ENCODE measurements at places on chromosomes 3 and 15.

DNA sequence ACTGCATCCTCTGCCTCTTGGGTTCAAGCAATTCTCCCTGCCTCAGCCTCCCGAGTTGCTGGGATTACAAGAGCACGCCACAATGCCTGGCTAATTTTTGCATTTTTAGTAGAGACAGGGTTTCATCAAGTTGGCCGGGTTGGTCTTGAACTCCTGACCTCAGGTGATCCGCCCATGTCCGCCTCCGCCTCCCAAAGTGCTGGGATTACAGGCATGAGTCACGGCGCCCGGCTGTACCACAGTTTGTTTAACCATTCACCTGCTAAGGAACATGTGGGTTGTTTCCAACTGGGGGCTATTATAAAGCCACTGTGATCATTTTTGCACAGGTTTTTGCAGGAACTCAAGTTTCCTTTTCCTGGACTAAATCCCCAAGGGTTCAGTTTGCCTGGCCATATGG, 123.2 kb upstream of the RAP2B start:
- no peak overlapping the region for H3K27ac ChIP-seq
- H3K27me3 ChIP-seq, result peaks cover 2% of the 10 kb centered on the region
- no peak for DNase-seq
- no peak overlapping the region for H3K4me3 ChIP-seq
- H3K36me3 ChIP-seq, result no peaks in the 10 kb centered on the region
- peaks cover 17% of the 10 kb centered on the region for H3K4me1 ChIP-seq

- peak; percentile 61 for DNase-seq
- H3K4me3 ChIP-seq, result peak overlapping the region; percentile 22
- no peaks in the 10 kb centered on the region for H3K27me3 ChIP-seq
- peaks cover 31% of the 10 kb centered on the region for H3K36me3 ChIP-seq
- no peak overlapping the region for H3K27ac ChIP-seq
- H3K4me1 ChIP-seq, result peaks cover 39% of the 10 kb centered on the region
Observed at GRCh38 chr3:179068779-179069530, 2.7 kb downstream of the ZMAT3 start.

GRCh38 chr3:49940667-49941249, 808 bp downstream of the RBM6 start:
- H3K4me1 ChIP-seq, result peaks cover 34% of the 10 kb centered on the region
- no peaks in the 10 kb centered on the region for H3K27me3 ChIP-seq
- H3K36me3 ChIP-seq, result peaks cover 23% of the 10 kb centered on the region
- DNase-seq, result no peak
- peak overlapping the region; percentile 97 for H3K4me3 ChIP-seq
- peak overlapping the region; percentile 97 for H3K27ac ChIP-seq

- no peak overlapping the region for H3K4me3 ChIP-seq
- H3K4me1 ChIP-seq, result peaks cover 64% of the 10 kb centered on the region
- no peak overlapping the region for H3K27ac ChIP-seq
Observed at GRCh38 chr3:192904632-192905289, 12.9 kb downstream of the MB21D2 start.

DNA sequence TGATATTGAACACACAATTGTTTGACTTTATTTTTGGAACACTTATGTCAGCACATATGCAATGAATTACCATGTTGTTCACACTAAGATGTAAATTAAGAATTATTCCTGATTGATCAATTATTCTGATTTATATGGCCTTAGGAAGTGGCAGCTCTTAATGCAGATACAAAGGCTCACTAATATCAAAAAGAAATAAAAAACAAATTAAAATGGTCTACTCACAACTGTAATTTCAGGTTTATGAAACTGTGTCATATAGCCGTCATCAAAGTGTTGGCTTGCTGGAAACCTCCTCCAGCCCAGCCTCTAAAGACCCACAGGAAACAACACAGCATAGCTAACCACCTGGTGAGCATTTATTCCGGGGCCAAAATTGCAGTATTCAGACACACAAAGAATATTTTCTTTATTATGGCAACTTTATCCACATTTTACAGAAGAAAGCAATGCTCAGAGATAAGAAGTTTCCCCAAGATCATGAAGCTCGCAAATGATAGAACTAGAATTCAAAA, 33.4 kb downstream of the PDZRN3 start:
- no peaks in the 10 kb centered on the region for H3K27me3 ChIP-seq
- no peak overlapping the region for H3K4me3 ChIP-seq
- H3K27ac ChIP-seq, result no peak overlapping the region

GRCh38 chr15:35874260-35874905, 328.4 kb upstream of the DPH6 start:
- H3K27me3 ChIP-seq, result no peaks in the 10 kb centered on the region
- no peak overlapping the region for H3K4me3 ChIP-seq
- H3K4me1 ChIP-seq, result no peaks in the 10 kb centered on the region

GRCh38 chr3:18752273-18752934, 327.3 kb upstream of the SATB1 start:
- H3K4me1 ChIP-seq, result peaks cover 44% of the 10 kb centered on the region
- H3K27me3 ChIP-seq, result no peaks in the 10 kb centered on the region
- DNase-seq, result no peak
- H3K27ac ChIP-seq, result no peak overlapping the region

DNA sequence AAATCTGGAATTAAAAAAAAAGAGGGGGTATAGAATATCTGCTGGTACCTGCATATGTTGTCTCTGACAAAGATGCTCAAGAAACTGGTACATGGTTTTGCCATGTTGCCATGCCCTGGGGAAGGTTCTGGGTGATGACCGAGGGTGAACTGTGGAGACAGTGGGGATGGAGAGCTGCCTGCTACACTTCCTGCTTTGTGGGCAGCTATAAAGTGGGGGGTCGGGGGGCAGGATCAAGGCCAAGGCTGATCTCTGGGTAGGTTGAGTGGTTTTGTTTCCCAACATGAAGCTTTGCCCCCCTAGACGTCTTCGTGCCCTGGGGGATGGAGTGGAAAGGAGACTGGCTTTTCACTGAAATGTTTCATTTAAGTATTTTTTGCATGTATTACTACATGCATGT, 74.6 kb downstream of the IQSEC1 start:
- H3K4me3 ChIP-seq, result no peak overlapping the region
- peaks cover 53% of the 10 kb centered on the region for H3K4me1 ChIP-seq
- no peaks in the 10 kb centered on the region for H3K27me3 ChIP-seq
- no peak for DNase-seq
- H3K27ac ChIP-seq, result no peak overlapping the region
- H3K36me3 ChIP-seq, result peaks cover 66% of the 10 kb centered on the region

DNA sequence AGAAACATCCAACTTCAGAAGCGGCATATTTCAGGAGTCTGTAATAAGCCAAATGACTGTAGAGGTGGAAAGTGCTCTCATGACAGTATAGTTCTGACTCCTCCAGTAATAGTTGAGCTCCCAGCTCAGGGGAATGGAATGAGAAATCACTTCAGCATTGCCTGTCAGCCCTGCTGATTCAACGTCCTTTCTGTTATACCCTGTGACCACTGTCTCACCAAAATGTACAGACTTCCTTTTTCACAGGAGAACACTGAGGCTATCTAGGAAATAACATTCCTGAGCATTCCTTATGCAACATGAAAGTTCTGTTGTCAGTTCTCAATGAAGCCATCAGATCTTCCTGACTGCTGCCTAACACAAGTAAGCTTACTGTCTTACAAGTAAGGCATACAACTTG, 284.5 kb upstream of the MME start:
- no peaks in the 10 kb centered on the region for H3K27me3 ChIP-seq
- H3K4me3 ChIP-seq, result no peak overlapping the region
- no peak overlapping the region for H3K27ac ChIP-seq
- no peaks in the 10 kb centered on the region for H3K4me1 ChIP-seq

GRCh38 chr3:185250653-185251052, 3.2 kb downstream of the EHHADH start:
- H3K27me3 ChIP-seq, result peaks cover 15% of the 10 kb centered on the region
- no peak for DNase-seq
- H3K4me1 ChIP-seq, result peaks cover 8% of the 10 kb centered on the region
- H3K27ac ChIP-seq, result no peak overlapping the region

DNA sequence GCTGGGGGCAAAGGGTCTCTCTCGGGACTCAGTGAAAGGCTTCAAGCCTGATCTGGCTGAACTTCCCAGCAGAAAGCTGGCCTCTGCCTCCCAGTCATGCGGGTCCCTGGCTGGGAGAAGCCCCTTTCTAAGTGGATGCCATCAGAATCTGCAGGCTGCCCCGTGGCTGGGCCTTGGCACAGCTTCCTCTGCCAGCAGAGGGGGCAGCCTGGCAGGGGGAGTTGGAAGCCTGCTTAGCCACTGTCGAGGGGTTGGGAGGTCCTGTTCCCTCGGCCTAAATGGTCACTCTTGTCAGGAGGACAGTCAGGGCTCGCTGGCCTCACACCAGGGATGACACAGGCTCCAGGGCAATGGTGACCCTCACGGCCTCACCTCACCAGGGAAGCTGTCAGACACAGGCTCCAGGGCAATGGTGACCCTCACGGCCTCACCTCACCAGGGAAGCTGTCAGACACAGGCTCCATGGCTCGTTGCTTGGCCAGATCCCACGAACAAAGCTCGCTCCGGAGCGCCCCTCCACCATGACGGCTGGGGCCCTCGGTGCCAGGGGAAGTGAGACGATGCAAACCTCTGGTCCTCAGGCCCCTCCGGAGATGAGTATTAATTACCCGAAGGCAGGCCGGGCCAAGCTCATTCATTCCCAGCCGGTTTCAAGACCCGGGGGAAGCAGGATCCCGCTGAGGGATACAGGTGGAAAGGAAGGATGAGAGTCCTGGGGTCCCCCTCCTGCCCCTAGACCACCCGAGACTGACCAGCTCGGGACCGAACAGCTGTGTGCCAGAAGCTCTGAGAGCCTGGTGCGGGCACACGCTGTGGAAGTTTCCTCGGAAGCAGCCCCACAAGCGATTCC, 151.0 kb downstream of the CHSY1 start:
- peaks cover 6% of the 10 kb centered on the region for H3K27me3 ChIP-seq
- H3K36me3 ChIP-seq, result peaks cover 3% of the 10 kb centered on the region
- H3K4me3 ChIP-seq, result no peak overlapping the region

GRCh38 chr15:93722165-93722564, 509.2 kb upstream of the MCTP2 start:
- no peak overlapping the region for H3K4me3 ChIP-seq
- no peak overlapping the region for H3K27ac ChIP-seq
- no peak for DNase-seq
- H3K27me3 ChIP-seq, result no peaks in the 10 kb centered on the region
- no peaks in the 10 kb centered on the region for H3K36me3 ChIP-seq

- no peaks in the 10 kb centered on the region for H3K27me3 ChIP-seq
- no peaks in the 10 kb centered on the region for H3K36me3 ChIP-seq
- no peak for DNase-seq
- no peaks in the 10 kb centered on the region for H3K4me1 ChIP-seq
- no peak overlapping the region for H3K4me3 ChIP-seq
Observed at GRCh38 chr3:144324076-144324475, 352.5 kb downstream of the DIPK2A start.

DNA sequence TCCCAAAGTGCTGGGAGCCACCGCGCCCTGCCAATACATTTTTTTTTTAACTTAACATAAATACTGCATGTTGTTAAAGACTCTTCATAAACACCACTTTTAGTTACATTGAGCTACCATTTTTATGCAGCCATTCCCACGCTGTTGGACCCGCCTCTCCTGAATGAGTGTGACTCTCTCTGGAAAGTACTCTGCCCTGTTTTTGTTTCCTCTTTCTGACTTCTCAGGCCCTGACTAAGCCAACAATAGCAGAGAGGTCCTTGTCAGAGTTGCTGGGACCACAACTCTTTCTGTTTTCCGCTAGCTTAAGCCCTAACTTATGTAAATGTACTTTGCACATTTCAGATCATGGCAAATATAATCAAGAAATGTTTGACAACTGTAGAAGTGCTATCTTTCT, 35.2 kb downstream of the PARP15 start:
- no peak overlapping the region for H3K27ac ChIP-seq
- peaks cover 23% of the 10 kb centered on the region for H3K4me1 ChIP-seq
- no peaks in the 10 kb centered on the region for H3K27me3 ChIP-seq
- no peak overlapping the region for H3K4me3 ChIP-seq

DNA sequence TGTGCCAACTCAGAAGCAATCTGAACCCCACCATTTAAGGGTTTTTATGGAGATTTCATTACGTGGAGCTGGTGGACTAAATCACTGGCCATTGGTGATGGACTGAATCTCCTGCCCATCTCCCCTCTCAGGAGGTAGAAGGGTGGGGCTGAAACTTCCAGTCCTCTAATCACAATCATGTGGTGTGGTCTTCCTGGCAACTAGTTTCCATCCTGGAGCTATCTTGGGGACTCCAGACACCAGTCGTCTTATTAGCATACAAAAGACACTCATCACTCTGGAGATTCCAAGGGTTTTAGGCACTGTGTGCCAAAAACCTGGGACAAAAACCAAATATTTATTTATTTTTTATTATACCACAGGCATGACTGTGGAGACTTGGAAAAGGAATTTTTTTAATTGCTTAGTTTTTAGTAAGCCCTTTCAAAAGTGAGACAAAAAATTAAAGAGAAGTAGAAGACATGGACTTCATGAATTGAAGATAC, 203.6 kb downstream of the WNT5A start:
- H3K4me1 ChIP-seq, result no peaks in the 10 kb centered on the region
- H3K27ac ChIP-seq, result no peak overlapping the region
- H3K27me3 ChIP-seq, result no peaks in the 10 kb centered on the region
- no peak for DNase-seq

DNA sequence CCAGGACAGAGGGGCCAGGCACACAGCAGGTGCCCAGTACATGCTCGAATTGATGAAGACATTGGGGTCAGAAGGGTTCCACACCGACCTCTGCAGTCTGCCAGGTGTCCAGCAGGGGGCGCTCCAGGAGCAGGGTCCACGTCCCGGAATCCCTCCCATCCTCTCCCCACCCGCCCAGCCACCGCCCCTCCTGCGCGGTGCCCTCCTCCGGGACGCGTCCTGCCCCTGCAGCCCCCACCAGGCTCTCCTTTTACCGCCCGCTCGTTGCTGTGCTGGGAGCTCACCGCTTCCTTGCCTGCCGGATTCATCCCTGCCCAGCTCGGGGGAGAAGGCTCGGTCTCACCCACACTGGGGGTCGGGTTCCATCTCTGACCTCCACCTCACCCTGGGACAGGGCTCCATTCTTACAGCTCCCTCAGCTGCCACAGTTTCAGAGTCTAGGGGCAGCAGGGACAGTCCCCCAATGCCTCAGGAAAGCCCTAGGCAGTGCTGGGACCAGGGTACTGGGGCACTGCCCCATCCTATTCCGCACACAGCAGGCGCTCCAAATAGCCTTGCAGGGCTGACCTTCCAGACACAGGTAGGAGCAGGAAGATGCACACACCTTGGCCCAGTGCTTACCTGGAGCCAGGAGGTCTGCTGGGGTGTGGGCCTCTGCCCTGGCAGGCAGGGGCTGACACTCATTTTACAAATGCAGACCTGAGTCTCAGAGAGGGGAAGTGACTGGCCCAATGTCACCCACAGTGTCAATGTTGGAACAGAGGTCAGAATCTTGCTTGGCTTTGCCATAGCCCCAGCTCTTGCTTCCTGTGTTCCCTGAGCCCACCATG, 31.0 kb downstream of the GRIP2 start:
- H3K36me3 ChIP-seq, result no peaks in the 10 kb centered on the region
- H3K4me1 ChIP-seq, result no peaks in the 10 kb centered on the region

GRCh38 chr15:76939715-76940114, 8.2 kb downstream of the RCN2 start:
- H3K4me1 ChIP-seq, result peaks cover 25% of the 10 kb centered on the region
- H3K36me3 ChIP-seq, result peaks cover 31% of the 10 kb centered on the region
- H3K27ac ChIP-seq, result peak overlapping the region; percentile 53
- no peak overlapping the region for H3K4me3 ChIP-seq
- H3K27me3 ChIP-seq, result no peaks in the 10 kb centered on the region
